ENCODE measurements at places on chromosomes 5 and 9.

DNA sequence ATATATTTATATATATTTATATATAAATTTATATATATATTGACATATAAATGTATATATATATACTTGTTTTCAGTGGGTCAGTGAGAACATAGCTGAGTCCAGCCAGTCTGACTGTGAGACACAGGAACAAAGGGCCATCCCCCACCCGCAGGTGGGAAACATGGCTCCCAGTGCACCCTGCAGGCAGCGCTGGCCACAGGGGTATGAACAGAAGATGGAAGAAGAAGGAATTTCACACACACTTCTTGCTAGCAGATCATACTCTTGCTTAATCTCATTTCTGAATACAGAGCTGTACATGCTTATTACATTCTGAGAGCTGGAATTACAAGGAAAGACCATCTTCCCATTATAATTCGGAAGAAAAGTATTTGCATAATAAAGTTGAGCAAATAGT lies 595.4 kb downstream of the IRX1 start:
- DNase-seq = no peak

DNA sequence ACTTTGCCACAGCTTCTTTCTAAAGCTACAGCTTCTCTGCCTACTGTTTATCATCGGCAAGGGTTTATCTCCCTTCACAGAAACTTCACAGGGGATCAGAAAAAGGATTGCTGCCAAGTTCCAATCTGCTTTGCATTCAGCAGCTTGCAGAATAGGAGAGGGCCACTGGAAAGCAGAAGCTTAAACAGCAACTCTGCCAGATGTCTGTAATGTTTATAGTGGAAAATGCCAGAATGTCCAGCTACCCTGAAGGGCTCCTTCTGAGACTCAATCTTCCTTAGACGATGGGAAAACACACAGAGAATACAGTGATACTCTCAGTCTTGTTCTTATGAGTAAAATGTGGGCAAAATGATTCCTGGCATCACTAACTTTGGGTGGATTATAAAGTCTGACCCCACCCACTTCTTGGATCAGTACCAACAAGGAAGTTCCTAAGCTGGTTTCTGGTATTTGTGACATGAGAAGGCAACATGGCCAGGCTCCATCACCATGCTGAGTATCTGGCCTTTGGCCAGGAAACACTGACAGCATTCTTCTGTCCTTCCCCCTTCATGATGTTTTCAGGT lies 19.0 kb downstream of the STOM start:
- no peak for DNase-seq

DNA sequence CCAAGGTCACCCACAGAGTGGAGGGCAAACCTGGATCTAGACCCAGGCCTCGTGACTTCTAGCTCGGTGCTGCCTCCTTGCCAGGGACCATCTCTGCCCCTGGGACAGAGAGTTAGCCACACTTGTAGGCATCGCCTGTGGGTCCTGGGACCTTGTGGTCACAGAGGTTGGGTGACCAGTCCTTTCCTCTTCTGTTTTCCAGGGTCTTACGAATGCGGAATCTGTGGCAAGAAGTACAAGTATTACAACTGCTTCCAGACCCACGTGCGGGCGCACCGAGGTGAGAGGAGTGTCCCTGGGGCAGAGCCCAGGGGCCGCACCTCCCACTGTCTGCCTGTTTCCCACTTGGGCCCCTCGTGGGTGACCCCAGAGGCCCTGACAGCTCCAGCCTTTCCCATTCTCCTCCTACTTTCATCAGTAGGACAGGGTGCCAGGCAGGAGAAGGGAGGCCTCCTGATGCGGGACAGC lies 76.3 kb downstream of the AMBP start:
- no peak for DNase-seq

GRCh38 chr9:97801180-97801579 lies 51.8 kb upstream of the FOXE1 start:
- DNase-seq = no peak

DNA sequence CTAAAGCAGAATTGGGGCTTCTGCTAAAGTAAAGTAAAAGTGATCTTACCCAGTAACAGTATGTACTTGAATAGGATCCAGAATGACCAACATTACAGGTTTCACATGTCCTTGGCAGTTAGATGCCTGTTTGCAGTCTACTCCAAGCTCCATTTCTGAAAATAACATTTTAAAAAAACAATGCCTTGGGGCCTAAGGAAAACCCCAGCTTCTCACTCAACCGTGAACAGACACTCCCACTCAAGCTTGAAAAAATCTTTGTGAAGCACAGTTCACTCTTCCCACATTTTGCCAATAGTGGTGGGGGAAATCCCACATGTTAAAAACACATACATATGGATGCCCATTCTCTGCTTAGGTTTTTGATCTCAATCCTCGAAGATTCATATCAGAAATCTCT lies 304.1 kb downstream of the ARRDC3 start:
- DNase-seq = no peak

GRCh38 chr5:133331941-133332340 lies 280.1 kb downstream of the HSPA4 start:
- no peak for DNase-seq

GRCh38 chr9:34230556-34230955 lies 51.7 kb downstream of the UBAP1 start:
- no peak for DNase-seq

DNA sequence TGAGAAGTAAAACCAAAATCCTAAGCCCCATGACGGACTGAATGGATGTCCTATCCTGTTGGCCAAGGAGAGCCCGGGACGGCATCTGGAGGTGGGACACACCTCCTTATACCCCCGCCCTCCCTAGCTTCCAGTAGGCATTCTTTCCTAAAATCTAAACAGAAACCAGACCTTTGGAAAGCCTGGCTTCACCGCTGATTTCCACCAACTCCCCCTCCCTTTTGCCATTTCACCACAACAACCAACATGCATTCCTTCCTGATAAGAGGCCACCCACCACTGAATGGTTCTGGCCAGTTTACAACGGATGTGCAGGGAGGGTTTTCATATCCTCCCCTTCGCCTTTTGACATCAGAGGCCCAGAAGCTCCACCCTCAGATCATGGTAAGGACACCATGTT lies 9.2 kb upstream of the RARS1 start:
- DNase-seq = no peak

DNA sequence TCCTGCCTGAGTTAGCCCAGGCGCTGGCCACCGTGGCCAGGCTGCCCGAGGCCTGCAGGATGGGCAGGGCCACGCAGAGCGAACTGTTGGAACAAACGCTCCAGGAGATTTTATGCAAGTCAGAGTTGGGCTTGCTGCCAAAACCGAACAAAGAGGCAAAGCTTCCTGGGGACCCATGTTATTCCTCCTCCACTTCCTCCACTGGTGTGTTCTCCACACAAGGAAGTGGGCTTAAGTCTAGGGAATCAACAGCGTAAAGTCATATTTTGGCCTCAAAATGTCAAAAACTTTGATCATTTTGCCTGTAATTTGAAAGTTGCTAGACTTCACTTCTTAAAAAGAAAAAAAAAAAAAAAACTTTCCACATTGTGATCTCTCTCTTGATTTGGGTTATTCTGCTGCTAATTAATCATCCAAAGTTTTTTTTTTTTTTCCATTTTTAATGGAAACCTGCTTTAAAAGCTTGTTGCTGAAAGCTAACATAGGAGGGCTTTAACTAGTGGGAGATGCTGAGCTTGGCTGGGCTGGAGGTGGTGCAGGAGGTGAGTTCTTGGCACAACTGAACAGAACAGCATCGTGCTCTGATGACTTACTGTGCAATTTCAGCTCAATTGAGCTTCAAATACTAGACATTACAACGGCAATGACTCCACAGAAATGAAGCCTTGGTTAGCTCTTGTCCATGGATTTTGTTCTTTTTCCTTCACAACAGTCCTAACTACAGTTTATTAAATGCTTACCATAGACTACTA lies 73.0 kb downstream of the PTPDC1 start:
- DNase-seq = no peak

DNA sequence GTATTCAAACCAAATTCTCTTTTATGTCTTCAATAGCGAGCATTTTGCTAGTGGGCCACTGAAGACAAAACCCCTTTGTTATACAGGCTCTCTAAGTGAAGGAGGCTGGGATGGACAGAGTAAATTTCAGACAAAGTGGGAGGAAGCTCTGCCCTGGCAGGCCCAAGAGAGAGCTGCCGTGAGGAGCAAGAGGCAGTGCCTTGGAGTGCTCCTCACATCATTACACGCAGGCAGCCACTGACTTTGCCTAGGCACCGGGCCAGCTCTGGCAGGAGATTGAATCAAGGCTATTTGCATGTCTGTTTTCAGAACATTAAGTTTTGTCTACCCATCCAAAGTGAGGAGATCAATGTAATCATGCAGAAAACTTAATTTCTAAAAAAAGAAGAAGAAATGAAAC lies 167.7 kb downstream of the CCDC192 start:
- DNase-seq = no peak

DNA sequence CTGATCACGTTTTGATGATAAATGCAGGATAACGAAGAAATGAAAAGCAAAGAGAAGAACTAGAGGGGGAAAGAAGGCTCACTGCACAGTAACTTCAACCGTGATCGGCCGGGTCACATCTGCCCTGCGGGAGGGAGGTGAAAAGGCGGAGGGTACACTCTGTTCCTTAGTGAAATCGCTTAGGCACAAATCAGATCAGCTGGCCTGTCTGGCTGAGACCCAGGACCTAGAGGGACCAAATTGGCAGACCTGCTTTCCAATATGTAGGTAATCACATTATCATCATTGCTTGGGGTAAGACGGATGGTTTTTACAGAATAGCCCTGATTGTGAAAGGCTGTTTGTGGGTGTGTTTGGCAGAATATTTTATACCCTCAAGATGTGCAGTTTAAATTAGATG lies 82.2 kb downstream of the SLC28A3 start:
- no peak for DNase-seq

GRCh38 chr5:34570721-34571676 lies 85.1 kb upstream of the RAI14 start:
- no peak for DNase-seq

DNA sequence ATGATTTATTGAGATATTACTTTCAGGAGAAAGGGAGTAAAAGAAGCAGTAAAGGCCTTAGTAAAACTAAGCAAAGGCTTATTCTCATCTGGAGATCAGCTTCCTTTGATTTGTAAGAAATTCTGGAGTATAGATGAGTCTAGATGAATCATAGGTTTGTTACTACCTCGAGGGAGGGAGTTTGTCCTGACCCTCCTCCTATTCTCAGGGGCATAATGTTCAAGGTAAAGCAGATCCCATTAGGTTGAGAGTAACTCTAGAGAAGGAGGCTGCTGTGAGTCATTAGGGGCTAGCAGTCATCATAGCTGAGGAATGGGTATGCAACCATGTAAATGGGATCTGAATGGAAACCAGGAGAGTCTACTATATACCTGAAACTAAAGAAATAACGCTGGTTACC lies 155.5 kb upstream of the MOCS2 start:
- DNase-seq = no peak

DNA sequence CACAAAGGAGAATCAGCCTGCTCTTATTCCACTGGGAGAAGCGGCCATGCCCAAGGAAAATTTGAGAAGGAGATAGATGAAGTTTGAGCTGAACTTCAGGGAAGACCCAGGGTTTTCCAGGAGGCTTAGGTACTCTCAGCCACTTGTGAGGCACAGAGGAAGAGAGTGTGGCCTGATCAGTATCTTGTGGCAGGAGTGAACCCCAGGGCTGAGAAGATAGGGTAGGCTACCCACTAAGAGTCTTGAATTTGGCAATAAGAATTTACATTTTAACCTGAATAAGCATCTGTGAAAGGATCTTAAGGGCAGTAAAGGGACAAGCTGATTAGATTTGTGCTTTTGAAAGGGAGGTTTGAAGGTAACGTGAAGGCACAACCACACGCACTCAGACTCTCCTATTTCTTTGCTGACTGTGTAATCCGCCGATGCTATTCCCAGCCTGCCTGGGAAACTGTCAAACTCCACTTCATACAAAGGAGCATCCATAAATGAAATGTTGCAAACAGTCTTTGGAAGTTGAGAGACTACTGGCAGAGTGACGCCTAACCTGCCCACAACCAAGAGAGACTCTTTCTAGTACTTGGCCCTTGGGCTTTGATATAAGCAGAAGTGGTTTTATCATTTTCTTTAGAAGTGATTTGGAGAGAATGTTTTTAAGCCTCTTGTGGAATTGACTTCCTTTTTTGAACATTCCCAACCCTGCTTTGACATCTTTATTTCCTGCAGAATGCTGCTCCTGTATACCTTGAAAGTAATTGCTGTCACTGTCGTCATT lies 108.2 kb upstream of the VCAN start:
- DNase-seq = no peak

DNA sequence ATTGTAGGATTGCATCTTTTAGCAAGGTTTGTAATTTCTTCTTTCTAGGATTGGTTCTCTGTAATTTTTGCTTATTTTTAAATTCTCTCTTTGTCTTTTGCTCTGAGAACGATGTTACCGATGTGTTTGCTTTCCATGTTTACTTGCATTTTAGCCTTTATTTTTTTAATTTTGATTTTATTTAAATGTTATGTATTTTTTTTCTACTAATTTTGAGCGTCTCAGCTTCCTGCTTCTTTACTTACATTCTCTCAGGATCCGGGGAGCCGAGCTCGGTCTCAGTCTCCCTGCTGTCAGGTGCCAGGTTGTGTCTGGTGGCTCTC lies 20.9 kb downstream of the ANXA2R start:
- no peak for DNase-seq

GRCh38 chr5:151430731-151431130 lies 16.7 kb upstream of the SLC36A1 start:
- no peak for DNase-seq

DNA sequence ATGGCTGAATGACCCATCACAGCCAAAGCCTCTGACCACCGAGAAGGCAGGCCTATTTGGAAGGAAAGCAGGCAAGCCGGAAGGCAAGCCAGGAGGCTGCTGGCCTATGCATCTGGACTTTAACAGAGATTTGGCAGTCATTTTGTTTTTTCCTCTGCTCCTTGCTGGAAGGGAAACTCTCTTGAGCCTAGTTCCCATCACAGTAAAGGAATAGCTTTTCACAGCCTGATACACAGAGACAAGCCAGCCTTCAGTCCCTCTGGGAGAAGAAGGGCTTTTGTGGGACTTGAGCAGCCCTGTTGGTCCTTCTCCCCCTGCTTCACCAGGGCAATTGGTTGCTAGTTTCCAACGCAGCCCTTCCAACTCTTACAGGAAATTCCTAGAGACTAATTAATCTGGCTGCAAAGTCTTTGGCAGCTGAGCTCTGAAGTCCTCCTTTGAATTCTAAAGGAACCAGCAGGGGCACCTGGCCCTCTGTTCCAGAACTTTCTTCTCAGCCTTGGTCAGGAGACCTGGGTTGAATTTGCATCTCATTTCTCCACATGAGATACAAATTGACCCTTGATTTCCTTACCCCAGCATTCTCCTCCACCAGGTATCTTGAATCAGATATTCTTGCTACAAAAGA lies 157.3 kb upstream of the EPB41L4A start:
- DNase-seq = no peak

GRCh38 chr5:76751291-76751690 lies 35.4 kb downstream of the F2R start:
- DNase-seq = no peak

GRCh38 chr9:70694758-70695157 lies 280.3 kb upstream of the KLF9 start:
- no peak for DNase-seq

All from Panc1 (cell line).